ENCODE measurements at places on chromosomes 2 and 18.

DNA sequence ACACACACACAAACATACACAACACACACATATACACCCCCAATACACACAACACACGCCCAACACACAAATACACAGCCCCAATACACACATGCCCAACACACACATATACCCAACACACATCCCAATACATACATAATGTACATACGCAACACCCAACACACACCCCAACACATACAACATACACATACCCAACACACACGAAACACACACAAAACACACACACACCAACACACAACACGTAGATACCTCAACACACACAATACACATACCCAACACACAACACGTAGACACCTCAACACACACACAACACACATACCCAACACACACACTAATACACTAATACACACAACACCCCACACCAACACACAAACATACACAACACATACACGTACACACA is 8.9 kb upstream of the STK25 start:
- DNase-seq = no peak

DNA sequence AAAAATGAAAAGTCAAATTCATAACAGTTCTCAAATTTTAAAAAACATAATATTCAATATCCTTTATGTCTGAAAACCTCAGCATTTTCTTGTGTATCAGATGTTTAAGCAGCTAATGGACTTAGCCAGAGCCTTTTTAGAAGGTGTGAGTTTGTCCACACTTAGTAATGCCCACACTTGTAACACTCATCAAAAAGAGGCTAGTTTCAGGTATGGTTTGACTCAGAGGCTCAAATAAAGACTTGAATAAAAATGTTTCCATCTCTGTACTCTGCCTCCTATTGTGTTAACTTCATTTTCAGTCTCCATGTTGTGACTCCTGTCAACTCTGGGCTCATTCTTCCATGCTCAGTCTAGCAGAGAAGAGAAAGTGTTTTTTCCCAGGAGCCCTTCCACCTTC is 311.6 kb downstream of the IRS1 start:
- no peak for DNase-seq

GRCh38 chr2:86295066-86295465 is 42.4 kb downstream of the REEP1 start:
- no peak for DNase-seq

DNA sequence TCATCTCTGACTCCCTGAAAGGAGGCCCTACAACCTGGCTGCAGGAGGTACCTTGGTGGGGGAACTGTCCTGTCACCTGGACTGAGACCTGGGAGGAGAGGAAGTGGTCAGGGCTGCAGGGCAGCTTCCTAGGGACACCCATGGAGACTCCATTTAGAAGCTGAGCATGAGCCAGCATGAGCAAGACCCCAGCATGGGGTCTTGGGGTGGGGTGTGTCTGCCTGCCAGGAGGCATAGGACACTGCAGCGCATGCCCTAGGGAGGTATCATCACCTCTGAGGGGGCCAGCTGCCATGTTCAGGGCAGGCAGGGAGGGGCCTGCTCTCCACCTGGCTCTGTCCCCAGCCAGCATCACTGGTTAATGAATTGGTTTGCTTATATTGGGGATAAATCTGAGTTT is 249.7 kb downstream of the CELF4 start:
- no peak for DNase-seq

- no peak for DNase-seq
Observed at GRCh38 chr2:100053087-100053885, 89.1 kb downstream of the AFF3 start.

DNA sequence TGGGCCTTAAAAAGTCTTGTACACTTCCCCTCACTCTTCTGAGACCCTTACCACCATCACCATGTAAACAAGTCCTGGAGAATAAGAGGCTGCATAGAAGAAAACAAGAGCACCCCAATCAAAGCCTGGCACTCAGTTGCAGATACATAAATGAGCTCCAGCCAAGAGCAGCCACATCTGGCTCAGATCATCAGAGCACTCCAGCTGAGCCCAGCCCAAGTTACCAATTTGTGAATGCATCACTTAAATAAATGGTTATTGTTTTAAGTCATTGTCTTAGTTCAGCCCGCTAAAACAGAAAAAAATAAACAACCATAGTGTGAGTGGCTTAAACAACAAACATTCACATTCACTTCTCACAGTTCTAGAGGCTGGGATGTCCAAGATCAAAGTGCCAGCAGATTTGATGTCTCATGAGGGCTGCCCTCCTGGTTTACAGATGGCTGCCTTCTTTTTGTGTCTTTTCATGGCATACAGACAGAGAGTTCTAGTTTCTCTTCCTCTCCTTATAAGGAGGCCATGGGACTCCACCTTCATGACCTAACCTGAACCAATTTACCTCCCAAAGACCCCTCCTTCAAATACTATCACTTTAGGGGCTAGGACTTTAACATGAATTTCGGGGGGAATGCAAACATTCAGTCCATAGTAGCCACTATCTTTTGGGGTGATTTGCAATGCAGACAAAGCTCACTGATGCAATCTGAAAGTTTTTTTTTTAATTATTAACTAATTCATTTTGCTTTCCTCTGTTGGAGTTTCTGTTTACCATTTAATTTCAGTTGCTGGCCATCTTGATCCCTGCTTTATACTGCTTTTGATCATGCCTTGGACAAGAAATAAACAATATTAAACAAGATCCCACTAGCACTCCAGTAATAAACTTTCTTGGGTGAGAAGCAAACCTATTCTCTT is 187.5 kb upstream of the ACVR2A start:
- no peak for DNase-seq

DNA sequence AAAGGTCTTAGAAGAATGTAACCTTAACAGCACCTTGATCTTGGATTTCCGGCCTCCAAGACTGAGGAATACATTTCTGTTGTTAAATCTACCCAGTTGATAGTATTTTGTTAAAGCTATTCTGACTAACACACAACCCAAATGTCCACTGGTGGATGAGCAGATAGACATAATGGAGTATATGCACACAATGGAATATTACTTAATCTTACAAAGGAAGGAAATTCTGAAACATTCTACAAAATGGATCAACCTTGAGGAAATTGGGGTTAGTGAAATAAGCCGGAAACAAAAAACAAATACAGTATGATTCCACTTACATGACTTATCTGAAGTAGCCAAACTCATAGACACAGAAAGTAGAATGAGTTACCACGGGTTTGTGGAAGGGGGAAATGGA is 168.7 kb downstream of the ZNF804A start:
- DNase-seq = no peak

DNA sequence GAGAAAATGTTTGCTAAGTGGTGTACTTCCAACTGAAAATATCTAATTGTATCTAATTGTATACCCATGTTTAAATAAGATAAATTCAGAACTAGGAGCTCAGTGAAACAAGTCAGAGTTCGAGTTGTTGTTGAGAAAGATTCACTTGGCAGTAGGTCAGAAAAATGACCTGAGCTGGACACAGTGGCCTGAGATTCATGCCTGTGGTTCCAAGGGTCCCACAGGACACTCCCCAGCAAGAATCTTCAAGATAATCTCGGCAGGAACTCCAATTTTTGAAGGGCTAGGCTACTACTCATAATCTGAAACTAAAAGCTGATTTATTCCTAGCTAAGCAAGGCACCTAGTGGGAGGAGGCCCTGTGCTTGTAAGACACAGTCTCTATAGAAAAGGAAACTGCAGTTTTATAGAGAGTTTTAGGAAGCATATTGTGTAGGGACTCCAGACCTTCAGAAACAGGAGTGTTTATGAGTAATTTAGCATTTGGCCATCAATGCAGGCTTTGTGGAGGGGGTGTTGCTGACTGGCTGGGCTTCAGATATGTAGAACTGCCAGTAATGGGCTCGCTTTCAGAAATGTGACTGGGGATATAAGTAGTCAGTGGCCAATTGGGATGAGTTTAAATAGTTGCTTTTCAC is 43.2 kb downstream of the SP140 start:
- no peak for DNase-seq

GRCh38 chr2:16090650-16091575 is 150.6 kb downstream of the MYCN start:
- DNase-seq = no peak

- DNase-seq = no peak
Observed at GRCh38 chr2:45391866-45392265, 219.2 kb downstream of the SRBD1 start.

GRCh38 chr2:50491541-50492476 is 540.1 kb downstream of the NRXN1 start:
- DNase-seq = no peak

DNA sequence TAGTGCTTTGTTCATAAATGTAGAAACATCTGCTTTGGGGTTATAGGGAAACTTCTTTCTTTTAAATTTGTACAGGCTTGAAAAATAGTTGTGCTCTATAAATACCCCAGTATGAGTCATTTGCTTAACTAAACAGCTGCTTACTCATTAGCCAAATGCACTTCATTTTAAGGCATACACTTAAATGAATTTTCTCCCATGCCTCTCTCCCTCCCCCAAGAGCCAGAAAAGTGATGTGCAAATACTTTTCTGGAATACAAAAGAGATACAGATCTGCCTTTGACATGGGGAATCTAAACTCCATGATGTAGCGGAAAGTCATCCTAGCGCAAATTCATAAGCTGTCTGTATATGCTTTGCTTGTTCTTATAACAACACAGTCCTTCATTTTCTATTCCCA is 469.4 kb downstream of the DLGAP1 start:
- DNase-seq = no peak

GRCh38 chr2:69644506-69644979 is 1.0 kb upstream of the AAK1 start:
- no peak for DNase-seq

All from activated CD4-positive, alpha-beta T cell treated with anti-CD3 and anti-CD28 coated beads, Interleukin-2, amount 50 U/mL, for 1 hour (primary cell).